ENCODE measurements at places on chromosomes 7 and 10.
A peak's percentile ranks its signal among the peaks of the same experiment; 100 is the strongest.

GRCh38 chr10:115875172-115875571 is 397.8 kb downstream of the GFRA1 start:
- no peak for DNase-seq

GRCh38 chr10:117860823-117861222 is 185.9 kb downstream of the RAB11FIP2 start:
- DNase-seq, result no peak

DNA sequence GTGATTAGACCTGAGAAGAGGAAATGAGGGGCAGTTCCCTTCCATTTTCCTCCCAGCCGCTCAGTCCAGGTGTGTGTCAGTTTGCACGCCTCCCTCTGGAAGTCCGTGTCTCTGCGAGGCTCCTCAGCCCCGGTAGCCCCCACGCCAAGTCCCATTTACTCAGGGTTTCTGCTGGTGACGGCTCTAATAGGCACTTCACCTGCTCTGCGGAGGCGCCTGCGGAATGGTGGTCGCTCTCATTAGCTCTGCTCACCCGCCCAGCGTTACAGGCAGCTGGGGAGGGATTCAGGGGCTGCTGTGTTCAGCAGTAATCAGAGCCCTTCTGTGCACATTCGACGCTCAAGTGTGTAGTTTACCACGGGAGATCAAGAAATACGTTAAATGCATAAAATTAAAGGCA is 179.9 kb downstream of the MGMT start:
- no peak for DNase-seq

DNA sequence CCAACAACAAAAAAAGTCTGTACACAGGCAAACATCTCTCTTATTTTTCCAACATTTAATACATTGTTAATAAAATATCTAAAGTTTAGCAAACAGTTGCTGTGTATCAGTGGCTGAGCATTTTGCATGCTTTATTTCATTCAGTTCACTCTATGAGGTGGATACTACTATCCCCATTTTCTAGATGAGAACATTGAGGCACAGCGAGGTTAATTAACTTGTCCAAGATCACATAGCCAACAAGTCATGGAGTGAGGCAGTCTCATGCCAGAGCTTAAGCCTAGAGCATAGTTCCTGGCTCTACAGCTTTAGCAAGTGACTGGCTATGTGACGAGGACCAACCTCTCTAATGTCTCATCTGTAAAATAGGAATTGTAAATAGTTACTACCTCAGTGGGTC is 4.4 kb downstream of the GATAD1 start:
- DNase-seq, result no peak

DNA sequence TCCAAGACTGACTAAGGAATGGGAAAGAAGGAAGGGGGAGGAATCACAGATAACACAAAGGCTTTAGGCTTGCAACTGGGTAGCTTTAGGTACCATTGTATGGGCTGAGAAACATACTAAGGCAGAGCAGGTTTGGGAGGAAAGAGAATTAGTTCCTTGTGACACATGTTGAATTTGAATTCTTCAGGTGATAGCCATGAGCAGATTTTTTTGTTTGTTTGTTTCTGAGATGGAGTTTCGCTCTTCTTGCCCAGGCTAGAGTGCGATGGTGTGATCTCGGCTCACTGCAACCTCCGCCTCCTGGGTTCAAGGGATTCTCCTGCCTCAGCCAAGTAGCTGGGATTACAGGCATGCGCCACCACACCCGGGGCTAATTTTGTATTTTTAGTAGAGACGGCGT is 4.4 kb upstream of the SND1 start:
- DNase-seq, result no peak

GRCh38 chr7:36937754-36938563 is 213.7 kb upstream of the AOAH start:
- no peak for DNase-seq

DNA sequence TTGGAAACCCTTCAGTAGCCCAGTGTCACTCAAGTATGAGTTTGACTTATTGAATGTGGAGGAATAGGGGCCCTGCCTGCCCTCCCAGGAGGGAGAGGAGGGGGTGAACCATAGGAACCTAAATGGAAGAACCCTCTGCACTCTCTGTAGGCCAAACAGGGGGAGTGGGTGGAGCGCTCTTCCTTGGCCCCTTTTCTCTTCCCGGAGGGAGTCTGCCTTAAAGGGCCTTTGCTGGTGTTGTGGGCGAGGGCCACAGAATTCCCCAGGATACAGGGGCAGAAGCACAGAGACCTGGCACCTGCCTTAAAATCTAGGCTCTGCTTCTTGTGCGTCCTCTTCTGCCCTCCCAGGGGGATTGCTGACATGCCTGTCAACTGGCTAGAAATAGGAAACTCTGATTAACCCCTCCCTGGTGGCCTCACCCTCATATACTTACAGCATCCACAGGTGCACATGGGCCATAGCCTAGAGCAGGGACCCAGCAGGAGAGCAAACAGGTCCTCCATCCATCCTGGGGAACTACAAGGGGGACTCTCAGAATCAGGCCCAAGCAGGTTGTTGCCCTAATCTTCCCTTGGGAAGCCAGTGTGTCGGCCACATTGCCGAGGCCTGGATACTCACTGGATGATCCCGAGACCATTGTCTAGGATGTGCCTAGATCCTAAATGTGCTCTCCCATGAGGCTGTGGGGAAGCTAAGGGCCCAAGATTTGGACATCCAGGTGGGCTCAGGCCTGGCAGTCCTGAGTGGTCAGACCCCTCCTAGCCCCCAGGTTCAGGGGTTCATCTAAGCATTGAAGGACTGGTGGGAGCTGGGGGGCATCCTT is 3.4 kb downstream of the TRIM8 start:
- DNase-seq, result no peak

GRCh38 chr7:155860461-155860839 is 48.2 kb upstream of the SHH start:
- DNase-seq, result no peak

GRCh38 chr7:19107356-19108146 is 9.9 kb downstream of the TWIST1 start:
- no peak for DNase-seq

GRCh38 chr7:112009081-112009480 is 197.1 kb downstream of the DOCK4 start:
- no peak for DNase-seq

DNA sequence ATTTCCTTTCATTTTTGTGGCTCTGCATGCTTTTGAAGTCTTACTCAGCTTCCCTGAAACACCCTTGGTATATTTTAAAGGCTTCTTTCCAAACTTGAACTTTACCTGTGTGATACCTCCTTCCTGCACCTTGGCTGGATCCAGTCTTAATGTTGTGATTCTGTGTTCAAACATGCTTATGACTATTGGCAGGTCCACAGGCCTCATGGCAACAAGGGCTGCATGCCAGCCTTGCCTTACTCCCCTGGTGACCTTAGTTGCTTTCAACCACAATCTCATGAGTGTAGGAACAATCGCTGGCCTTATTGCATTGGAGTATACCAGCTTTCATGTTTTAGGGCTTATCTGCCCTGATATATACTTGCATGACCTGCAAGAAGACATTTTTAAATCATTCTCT is 238.7 kb downstream of the KIF20B start:
- no peak for DNase-seq

DNA sequence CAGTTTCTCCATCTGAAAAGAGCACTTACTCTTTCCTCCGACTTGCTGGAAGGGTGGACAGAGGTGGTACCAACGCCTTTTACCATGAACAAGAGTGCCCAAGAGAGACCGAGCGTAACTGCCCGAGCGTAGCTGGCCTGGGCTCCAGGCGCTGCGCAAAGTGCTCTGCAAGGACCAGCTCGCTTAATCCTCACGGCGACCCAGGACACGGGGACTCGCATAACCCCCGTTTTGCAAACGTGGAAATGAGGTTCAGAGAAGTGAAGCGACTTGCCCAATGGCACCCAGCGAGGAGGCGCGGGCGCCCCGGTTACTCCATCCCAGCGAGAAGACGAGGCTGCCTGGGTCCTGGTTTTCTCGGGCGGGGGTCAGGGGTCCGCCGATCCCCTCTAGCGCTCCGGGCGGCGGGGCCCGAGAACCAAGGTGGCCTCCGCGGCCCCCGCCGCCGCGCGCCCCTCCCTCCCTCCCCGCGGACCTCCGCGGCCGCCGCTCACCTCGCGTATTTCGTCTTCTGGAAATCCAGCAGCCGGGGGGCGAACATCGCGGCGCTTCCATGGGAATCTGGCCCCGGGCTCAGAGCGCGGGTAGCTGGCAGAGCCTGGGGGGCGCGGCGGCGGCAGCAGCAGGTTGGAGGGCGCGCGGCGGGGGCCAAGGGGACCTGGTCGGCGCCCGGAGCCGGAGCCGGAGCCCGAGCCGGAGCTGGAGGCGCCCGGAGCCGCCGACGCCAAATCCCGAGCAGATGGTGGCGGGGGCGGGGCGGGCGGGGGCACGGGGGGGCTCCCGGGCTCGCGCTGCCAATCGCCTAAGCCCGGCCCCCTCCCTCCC is at the start of gene MMD2:
MMD2 (minus strand) TSS at position 711 of the 825 bp plus-strand sequence; CDS start at position 541, 170 bp downstream.
- DNase-seq, result no peak

DNA sequence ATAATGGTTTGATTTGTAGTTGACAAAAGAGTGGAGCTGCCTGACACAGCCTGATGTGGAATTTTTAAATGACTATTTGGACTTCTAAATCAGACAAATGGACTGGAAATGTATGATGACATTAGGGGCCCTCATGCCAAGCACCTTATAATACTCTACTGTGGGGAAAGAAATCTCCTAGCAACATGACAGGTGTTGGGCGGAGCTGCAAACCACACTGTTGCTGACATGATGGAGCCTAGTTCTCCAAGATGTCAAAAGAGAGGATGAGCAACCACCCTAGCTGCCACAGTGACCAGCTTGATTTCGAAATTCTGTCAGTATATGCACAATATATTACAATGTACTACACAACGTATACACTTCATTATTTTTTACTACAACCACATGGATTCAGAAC is 65.8 kb downstream of the RHOBTB1 start:
- no peak for DNase-seq

- DNase-seq, result peak; percentile 49
Measured at GRCh38 chr7:94509264-94509886, at the start of gene CASD1. Gene CASD1 (plus strand): TSS chr7:94509809. CDS start chr7:94510085, 276 bp downstream.

GRCh38 chr7:28830846-28831245 is 127.3 kb downstream of the TRIL start:
- DNase-seq, result no peak

DNA sequence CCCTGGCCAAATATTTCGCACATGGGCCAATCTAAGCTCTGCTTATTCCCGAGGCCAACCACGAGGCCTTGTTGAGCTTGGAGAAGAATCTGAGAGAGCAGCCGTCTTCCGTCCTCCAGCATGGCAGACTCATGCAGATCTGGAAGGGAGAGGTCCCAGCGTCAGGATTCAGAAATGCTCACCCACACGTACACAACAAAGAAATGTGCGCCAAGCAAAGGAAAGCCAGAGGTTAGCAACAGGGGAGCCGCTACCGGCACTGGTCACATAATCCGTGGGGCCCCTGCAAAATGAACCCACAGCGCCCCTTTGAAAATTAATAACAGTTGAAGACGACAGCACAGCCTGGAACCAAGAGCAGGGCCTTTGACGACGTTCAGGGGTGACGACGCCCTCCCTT is 25.4 kb upstream of the PRKAG2 start:
- no peak for DNase-seq

- DNase-seq, result no peak
Measured at GRCh38 chr10:11015446-11015934, 2.2 kb upstream of the CELF2 start.

GRCh38 chr10:71068861-71069271 is 143.5 kb upstream of the UNC5B start:
- no peak for DNase-seq

GRCh38 chr7:46784732-46785131 is 797.2 kb downstream of the TNS3 start:
- no peak for DNase-seq

- DNase-seq, result no peak
Measured at GRCh38 chr7:78443811-78444210, 645.2 kb downstream of the PHTF2 start.

DNA sequence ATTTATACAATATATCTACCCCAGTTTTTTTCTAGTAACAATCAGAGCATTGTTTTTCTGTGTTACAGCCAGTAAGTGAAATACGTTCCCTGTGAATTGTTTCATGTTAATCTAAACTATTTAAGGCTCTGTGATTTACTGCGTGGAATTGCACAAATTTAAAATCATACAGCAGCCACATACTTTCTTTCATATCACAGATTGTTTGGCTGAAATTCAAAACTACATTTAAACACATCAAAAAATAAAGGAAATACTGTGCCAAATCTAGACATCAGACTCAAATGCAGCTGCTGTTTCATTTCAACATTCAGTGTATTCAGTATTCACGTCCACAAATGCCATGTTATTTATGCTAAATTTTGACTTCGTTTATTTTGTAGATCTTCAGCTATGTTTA is 242.6 kb upstream of the HGF start:
- DNase-seq, result no peak

DNA sequence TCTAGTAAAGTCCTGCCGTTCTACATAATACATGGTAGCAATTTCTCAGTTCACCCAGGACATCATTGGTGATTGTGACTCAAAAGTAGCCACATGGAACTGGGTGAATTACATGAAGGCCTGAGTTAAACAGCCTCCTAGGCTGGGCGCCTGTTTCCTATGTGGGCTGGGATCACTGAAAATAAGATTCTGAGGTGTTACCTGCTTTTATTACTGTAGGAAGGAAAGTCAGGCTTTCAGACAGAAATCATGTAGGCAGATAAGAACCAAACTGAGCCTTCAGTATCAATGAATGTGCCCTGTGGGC is 160.4 kb downstream of the CAMK1D start:
- DNase-seq, result no peak

DNA sequence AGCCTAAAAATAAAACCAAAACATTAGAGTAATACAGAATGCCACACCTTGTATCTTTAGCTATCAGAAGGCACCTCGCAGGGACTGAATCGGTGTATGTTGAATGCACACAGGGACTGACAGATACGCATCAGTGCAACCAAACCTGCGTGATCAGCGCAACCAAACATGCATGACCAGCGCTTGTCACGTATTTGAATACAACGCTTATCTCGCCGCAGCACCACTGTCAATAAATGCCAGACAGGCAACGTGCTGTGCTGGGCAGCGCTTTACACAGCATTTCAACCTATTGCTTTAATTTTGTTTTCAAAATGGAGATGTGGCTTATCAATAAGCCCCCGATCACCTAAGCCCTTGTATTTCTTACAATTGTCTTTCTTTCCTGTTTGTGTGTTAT is 242.4 kb downstream of the SFMBT2 start:
- DNase-seq, result no peak

DNA sequence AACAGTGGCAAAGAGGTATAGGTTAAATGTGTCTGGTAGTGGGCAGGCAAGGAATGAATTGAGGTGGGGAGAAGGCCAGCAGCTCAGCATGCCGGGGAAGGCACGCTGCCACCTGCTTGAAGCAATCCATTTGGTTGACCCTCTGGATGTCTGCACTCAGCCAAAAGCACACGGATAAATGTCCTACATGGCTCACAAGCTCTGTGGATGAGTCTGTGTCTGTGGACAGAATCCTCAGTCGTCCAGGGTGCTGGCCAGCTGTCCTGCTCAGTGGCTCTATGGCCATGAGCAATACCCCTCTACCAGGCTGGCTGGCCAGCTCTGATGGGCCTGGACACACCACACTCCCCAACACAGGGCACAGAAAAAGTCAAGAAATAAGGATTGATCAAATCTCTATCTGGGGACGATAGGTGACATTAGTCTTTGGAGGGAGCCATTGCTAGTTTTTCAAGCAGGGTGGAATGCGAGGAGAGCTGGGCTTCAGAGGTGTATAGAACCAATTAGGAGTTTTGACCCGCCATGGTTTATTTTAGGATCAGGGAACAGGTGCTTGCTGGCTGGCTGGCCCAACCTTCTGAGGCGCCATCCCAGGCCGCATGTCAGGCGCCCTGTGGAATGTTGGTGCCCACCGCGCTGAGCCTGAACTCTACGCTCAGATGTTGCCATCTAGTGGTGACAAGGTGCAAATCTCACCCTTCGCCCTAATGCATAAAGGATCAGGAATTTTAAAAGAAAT is 493.4 kb downstream of the TNS3 start:
- no peak for DNase-seq

- no peak for DNase-seq
Measured at GRCh38 chr10:120736377-120736776, 114.8 kb upstream of the WDR11 start.

Data from activated T-cell treated with anti-CD3 and anti-CD28 coated beads for 48 hours (primary cell).